ENCODE measurements at places on chromosomes 2 and 18. TPM values are rescaled to one million over a fixed set of nuclear protein-coding genes. Genes with fewer than 3 reads are reported as not detected.

Gene DES
- total RNA-seq: 185 TPM

Gene PAX8
- total RNA-seq: 6.8 TPM

Gene SGPP2
- 15.3 TPM for total RNA-seq

Gene OR6B2
- total RNA-seq: not detected

Gene ITPRIPL1
- 7.6 TPM for total RNA-seq

Gene LAMA3
- 16.9 TPM for total RNA-seq

Gene PTPRN
- not detected for total RNA-seq

Gene PLCD4
- 0.56 TPM for total RNA-seq

Gene NRP2
- 41.1 TPM for total RNA-seq

Gene UGT1A4
- total RNA-seq: not detected

GRCh38 chr2:197888321-197888720 lies 83.9 kb downstream of the PLCL1 start:
- DNase-seq: no peak

- DNase-seq: no peak
These were observed 104.9 kb upstream of the APCDD1 start for GRCh38 chr18:10349561-10349960.

GRCh38 chr2:44940732-44941464 lies 604 bp upstream of the SIX3 start:
- no peak for DNase-seq

DNA sequence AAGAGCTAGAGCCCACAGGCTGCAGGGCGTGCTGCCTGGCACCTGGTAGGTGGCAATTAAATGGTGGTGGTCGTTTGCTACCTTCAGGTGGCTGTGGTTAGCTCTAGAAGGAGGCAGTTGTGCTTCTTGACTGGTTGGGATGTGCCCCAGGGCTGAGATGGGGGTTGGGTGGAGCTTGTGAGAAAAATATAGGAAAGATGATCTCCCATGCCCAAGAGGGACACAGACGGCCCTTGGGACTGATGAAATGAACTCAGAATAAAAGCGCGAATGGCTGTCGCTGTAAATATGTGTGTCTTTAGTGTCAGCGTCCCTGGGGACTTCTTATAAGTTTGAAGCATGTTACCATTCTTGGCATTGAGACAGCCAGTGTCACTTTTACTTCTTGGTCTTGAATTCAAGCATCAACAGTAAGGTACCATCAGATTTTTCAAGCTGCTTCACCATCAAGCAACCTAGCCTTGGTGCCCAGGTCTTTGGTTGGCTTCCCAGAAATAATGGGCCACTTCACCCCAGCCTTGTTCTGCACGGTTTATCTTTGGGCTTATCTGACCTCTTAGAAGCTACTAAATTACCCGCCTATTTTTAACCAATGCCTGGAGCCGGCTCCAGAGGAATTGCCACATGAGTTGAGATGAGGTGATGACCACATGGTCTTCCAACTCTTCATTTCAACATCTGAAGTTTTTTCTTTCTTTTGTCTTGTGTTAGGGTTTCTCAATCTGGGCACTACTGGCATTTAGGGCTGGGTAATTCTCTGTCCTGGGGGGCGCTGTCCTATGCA lies 11.9 kb downstream of the LRRFIP1 start:
- DNase-seq: no peak

DNA sequence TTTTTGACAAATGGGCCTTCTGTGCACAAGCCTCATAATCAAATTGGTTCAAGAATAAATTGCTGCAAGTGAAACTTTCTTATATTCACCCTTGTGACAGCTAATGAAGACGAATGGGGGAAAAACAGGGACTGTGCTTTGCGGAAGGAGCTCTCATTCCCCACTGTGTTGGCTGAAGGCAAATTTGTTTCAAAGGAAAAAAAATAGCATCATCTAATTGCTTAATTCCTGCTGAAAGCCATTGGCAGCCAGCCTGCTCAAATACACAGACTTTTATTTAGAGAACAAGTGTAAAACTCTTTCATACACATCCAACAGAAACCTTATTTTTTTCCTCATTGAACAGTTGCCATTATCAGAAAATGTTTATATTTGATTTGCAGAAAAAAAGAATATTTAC lies 172.3 kb downstream of the ARL6IP6 start:
- DNase-seq: no peak

DNA sequence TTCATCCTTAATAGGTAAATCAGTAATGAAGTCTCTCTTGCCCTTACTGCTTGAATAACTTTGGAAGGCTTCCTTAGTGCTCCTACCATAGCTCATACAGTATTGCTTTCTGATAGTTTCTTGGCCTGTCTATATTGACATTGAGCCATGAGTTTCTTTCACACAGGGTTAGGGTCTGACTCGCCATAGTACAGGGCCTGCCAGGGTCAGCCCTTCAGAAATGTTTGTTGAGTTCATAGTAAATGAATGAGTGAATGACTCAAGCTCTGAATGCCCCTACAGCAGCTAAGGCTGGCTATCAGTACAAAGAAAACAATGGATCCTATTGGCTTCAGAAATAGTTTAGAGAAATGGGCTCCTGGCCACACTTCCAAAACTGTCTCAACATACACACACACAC lies 65.0 kb upstream of the LRATD1 start:
- DNase-seq: no peak

GRCh38 chr2:216285701-216286100 lies 86.6 kb downstream of the MARCHF4 start:
- DNase-seq: no peak

- no peak for DNase-seq
These were observed 37.0 kb downstream of the SMCHD1 start for GRCh38 chr18:2692508-2692907.

- DNase-seq: no peak
These were observed at the start of gene RAB31 for GRCh38 chr18:9708057-9708433. TSS of gene RAB31 (plus strand) at chr18:9708301. CDS start at chr18:9708406, 105 bp downstream.

GRCh38 chr2:45729753-45730512 lies 78.5 kb downstream of the PRKCE start:
- no peak for DNase-seq

DNA sequence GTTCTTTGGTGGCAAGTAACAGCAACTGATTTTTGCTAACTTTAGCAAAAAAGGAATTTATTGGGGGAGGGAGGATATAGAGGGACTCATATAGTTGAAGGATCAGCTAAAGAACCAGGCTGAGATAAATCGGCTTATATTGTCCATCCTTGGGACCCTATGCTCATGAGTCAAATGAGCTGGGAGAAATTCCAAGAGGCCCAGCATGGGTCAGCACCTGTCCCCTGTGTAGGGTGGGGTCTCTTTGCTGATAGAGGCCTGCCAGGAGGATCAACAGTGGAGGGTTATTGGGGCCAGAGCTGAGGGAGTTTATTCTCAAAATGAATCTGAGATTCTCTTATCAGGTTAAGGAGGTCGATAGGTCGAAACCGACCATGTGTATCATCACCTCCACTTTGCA lies 97.2 kb downstream of the VAPA start:
- DNase-seq: no peak

- DNase-seq: no peak
These were observed 386.2 kb downstream of the PTH2R start for GRCh38 chr2:208792766-208793165.

DNA sequence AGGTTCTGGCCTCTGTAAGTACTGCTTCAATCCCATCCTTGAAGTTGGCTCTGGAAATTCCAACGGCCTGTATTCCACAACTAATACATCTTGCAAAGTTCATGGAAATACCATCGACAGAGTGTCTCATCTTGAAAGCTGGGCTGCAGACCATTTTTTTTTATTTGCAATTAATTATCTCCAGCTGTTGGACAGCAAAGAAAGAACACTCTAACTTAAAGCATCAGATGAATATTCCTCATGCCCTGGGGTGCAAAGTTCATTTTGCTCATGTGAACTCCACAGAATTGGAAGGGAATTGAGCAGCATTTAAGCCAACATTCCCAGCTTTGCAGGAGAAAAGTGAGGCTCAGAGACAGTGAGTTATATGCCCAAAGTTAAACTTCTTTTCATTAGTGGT lies 96.5 kb upstream of the PIEZO2 start:
- DNase-seq: no peak

GRCh38 chr18:75226286-75226955 lies 15.8 kb downstream of the TSHZ1 start:
- DNase-seq: no peak

DNA sequence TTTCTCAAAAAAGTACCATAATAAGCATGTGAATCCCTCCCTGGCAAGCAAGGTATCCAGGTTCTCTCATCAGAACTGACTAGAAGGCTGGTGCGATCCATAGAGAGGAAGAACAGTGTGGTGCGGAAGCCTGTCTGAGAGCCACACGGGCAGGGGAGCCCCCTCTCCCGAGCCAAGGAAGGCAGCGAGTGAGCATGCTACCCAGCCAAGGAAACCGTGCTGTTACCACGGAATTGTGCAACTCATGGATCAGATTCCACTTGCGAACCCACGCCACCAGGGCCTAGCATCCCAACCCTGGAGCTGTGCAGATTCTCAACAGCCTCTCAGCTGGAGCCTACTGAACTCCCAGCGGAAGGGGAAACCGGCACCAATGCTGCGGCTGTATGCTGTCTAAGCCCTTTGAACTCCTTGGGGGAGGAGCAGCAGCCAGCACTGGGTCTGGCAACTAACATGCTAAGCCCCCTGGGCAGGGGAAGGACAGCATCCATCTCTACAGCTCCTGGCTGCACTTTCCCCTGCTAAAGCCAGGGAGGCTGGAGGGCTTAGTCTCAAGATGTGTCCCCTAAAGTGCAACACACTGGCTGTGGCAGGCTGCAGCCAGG lies 823.1 kb downstream of the EPHA4 start:
- no peak for DNase-seq

GRCh38 chr2:47945046-47945781 lies 38.9 kb upstream of the FBXO11 start:
- no peak for DNase-seq
